ENCODE measurements at places on chromosomes 12 and 14.

DNA sequence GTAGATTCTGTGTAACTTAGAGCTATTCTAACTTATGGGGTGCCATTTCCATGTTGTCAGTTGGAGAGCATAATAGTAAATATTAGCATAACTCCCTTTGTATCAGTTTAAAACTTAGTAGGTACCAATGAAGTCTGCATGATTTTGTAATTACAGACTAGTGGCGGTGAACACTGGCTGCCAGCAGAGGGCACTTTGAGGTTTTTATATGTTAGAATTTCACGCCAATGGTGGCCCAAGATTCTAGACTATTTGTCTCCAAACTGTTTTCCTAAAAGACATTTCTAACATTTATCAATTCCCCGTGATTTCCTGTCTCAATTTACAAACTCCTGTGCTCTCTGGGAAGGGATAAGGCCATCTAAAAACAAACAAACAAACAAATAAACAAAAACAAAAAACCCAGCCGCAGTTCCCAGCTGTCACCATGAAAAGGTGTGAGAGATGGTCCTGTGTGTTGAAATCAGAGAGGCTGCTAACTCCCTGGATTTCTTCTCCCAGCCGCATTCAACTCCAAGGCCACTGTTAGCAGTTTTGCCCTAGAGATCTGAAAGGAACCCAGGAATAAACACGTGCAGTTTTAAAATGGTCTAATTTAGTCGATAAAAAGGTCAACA lies 57.6 kb downstream of the BRMS1L start:
- DNase-seq = peak; percentile 8

- no peak for DNase-seq
These were observed 64.5 kb downstream of the FZD10 start for GRCh38 chr12:130226771-130227170.

DNA sequence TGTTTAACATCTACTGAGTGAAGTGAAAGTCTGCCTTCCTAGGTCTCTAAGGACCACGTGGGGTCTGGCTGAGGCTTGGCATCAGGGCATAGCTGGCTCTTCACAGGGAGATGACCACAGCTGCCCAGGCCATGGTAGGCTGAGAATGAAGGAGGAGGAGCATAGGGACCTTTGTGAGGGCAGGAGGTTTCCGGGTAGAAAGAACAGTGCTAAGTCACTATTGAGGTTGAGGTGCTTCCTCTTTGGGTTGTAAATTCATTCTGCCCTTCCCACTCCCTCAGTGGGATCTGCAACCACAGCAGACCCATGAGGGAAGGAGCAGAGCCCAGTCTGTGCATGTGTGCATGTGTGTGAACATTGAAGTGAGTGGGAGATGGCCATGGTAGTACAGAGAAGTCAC lies 909.6 kb downstream of the VRK1 start:
- no peak for DNase-seq

- no peak for DNase-seq
These were observed 284.7 kb downstream of the DUSP6 start for GRCh38 chr12:89067421-89068187.

DNA sequence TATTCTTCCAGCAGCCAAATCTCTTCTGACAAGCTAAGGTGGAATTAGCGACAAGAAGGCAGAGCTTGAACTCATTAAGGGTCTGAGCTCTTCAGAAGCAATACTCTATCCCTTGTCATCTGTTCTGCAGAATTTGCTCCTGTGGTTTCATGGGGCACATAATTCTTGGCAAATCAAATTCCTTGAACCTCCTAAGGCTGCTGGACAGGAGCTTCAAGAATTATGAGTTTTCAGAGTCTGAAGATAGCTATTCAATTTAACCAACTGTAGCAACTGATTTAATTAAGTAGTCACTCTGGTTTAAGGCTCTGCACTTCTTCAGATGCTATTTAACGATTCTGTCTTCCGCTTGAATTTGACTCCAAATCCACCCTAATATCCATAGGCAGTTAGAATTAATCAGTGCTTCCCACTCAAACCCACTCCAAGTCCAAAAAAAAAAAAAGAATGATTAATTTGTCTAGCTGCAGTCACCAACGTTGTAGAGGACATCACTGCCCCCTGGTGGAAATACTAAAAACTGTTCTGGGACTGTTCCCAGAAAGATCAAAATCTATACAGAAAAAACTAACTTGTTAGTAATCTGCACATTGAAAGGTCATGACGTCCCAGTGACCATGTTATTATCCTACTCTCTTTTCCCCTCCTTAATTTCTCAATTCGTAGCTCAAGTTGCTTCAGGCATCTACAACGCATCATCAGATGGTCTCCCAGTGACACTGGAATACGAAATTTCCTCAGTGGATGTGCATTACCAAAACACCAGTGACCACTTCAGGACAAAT lies 169.9 kb downstream of the KIF21A start:
- peak; percentile 52 for DNase-seq

DNA sequence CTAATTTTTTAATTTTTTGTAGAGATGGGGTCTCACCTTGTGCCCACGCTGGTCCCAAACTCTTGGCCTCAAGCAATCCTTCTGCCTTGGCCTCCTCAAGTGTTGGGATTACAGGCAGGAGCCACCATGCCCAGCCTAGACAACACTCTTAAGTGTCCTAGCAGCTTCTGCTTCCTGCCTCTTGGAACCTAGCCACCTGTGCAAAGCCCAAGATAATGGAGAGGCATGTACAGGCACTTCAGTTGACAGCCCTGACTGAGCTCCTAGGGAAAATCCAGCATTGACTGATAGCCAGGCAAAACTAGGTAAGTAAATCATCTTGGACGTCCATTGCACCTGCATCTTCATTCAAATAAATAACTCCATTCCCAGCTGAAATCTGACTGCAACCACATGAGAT lies 15.5 kb downstream of the COX14 start:
- no peak for DNase-seq

GRCh38 chr14:33412450-33412849 lies 473.8 kb downstream of the NPAS3 start:
- no peak for DNase-seq

- no peak for DNase-seq
These were observed 5.2 kb upstream of the AAAS start for GRCh38 chr12:53326460-53327185.

- no peak for DNase-seq
These were observed 55.2 kb upstream of the NTF3 start for GRCh38 chr12:5376591-5377207.

- DNase-seq = no peak
These were observed 21.5 kb downstream of the PAX9 start for GRCh38 chr14:36683083-36683724.

GRCh38 chr14:43621282-43621681 lies 885.8 kb downstream of the FSCB start:
- DNase-seq = no peak

- peak; percentile 50 for DNase-seq
These were observed 112.3 kb upstream of the BCL2L14 start for GRCh38 chr12:11958221-11959091.

- no peak for DNase-seq
These were observed 49.9 kb downstream of the IFNG start for GRCh38 chr12:68109444-68110217.

GRCh38 chr12:114936148-114937079 lies 252.4 kb upstream of the TBX3 start:
- no peak for DNase-seq

DNA sequence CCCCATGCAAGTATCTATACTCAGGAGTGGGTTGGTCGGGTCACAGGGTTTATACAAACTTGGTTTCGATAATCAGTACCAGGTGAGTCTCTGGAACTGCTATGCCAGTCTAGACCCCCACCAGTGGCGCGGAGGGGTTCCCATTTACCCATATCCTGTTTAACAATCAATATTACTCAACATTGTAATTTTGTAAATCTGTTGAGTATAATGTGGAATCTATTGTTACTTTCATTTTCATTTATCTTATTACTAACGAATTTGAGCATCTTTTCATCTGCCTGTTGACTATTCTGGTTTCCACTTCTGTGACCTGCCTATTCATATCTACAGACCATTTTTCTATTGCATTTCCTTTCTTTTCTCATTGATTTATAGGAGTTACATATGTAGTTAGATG lies 275.2 kb upstream of the CRY1 start:
- no peak for DNase-seq

DNA sequence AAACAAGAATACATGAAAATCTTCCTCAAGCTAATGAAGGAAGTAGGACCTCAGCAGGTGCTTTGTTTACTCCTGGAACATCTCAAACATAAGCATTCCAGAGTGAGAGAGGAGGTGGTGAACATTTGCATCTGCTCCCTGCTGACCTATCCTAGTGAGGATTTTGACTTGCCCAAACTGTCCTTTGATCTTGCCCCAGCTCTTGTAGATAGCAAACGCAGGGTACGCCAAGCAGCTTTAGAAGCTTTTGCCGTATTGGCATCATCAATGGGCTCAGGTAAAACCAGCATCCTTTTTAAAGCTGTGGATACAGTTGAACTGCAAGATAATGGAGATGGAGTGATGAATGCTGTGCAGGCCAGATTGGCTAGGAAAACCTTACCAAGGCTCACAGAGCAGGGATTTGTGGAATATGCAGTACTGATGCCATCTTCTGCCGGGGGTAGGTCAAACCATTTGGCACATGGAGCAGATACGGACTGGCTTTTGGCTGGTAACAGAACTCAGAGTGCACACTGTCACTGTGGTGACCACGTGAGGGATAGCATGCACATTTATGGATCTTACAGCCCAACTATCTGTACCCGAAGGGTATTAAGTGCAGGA lies 1.9 kb downstream of the TOGARAM1 start:
- no peak for DNase-seq

DNA sequence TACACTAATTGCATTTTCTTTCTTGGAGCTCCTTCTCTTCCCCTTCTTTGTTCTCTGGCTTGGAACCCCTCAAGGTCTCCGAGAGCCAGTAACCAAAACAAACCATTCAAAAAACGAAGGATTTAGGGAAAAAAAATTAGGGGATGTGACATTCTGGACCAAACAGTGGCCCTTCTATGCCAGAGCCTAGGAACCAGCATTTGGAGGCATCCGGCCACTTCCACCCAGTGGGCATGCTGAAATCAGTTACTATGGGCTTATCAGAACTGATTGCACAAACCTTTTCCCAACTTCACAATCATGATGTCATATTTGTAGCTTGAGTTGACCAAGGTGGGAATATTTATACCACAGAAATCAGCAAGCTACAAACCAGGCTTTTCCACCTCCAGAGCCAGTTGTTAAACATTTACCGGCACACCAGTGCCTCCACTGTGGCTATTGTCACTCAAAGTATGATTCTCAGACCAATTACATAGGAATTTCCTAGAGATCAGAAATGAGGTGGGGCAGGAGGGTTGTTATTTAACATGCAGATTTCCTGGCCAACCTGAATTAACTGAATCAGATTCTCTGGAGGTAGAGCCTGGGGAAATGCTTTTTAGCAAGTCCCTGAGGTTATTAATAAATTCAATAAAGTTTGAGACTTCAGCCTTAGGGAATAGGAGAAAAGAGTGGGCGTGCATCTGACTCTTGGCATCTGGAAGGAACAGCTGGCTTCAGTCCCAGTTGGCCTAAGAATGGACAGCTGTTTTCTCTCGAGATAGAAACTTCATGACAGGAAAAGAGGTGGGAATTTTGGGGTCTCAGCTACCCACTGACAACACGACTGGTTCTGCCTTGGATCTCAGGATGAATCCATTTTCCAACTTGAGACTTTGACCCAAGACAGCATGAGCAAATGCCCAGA lies 273.9 kb downstream of the ZFP36L1 start:
- DNase-seq = no peak

GRCh38 chr14:56180754-56181542 lies 62.7 kb downstream of the PELI2 start:
- DNase-seq = no peak

GRCh38 chr12:70785896-70786295 lies 134.6 kb downstream of the PTPRR start:
- DNase-seq = no peak

DNA sequence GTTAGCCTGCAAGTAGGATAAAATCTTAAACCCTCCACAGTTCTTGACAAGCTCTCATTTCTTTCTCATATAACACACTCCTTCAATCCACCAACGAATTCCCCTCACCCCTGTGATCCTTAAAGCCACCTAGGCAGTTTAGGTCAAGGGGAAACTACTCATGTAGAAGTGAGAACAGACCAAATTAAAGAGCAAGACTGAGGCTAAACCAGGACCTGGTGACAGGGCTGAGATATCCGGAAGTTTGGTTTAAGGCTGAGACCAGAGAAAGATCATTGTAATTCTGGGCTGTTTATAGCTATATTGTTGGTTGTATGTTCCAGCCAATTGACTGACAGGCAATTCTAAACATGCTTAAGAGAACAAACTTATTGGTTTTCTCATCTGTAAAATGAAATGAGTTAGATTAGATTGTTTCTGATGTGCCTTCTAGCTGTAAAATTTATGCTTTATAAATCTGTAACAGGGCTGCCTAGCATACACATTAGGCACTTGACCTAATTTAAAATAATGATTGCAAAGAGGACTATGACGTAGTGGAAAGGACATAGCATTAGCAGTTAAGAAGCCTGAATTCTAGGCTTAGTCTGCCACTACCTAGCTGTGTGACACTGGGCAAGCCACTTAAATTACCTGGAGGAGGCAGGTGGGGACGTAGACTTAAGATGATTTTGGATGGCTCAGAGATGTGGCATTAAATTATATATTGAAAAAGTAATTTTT lies 53.9 kb upstream of the PTGR2 start:
- no peak for DNase-seq

DNA sequence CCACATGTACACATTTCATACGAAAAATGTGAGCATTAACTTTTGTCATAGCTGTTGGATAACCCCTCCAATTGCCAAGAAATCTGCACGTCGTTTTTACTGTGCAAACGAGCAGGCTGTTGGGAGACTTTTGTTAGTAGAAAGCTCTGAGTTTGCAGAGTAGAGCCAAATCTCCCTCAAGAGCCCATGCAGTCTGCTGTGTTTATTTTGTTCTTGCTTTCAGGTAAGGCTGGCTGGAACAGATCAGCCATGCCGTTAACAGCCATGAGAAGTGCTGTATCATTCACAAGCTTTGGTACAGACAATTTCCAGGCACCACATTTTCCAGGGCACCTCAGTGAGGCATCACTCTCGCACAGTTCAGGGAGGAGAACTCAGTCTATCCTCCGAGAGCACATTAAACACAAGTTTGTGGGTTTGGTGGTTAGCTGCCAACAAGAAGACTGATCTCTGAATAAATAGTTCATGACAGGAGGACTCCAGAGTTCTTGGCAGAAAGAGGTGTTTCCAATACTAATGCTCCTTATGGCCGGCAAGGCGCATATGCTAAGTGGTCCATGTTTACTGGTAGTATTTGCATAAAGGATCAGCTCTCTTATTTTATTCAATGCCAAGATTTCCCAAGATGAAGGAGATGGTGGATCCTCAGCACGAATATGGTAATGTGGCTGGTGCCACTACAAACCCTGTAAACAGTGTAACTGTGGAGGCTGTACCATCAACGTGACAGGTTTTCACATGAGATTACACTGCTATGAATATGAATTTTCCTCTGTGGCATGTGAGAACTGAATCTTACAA lies 30.3 kb upstream of the PELI2 start:
- DNase-seq = no peak

GRCh38 chr14:35754671-35755070 lies 54.4 kb downstream of the RALGAPA1 start:
- no peak for DNase-seq

DNA sequence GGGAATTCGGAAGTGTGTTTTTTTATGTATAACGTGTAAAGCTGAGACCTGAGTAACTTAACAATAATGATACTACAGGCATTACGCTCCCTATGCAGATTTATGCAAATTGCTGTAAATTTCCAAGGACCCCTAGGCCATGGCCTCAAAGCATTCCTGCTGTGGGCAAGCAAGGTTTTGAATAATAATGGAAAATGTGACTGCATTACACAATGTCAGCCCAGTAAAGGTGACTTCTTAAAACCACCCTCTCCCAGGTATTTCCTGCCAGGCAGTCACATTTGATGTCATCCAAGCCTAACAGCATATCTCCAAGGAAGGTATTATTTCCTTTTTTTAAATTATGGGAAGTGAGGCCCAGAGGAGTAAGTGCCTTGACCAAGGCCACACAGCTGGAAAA lies 621.0 kb downstream of the BCL11B start:
- DNase-seq = no peak

Data from CD4-positive, alpha-beta T cell treated with Interleukin-2 at 100 ng/mL for 4 hours (primary cell).